Activated CD4-positive, alpha-beta T cell treated with anti-CD3 and anti-CD28 coated beads, Interleukin-2, Interleukin-6, amounts not matched to agents 100 ng/mL and 50 ng/mL, durations not matched to agents 16 hours and 8 hours (primary cell): ENCODE measurements at places on chromosomes 4 and X.
A peak's percentile ranks its signal among the peaks of the same experiment; 100 is the strongest.

DNA sequence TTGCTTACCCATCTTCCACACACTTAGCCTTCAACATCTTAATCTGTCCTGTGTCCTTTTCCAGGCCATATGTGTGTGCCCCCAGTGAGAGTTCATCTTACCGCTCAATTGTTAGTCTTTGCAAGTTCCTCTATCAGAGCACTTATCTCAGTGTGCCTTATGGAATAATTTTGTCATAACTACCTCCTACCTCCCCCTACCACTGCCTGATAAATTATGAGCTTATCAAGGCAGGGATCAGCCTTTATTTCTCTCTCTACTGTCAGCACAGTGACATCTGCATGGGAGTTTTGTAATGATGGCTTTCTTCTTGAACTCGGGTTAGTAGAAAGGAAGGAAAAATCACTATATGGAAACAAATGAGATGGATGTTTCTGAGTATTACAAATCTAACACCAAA lies 53.2 kb downstream of the MTM1 start:
- no peak for DNase-seq

DNA sequence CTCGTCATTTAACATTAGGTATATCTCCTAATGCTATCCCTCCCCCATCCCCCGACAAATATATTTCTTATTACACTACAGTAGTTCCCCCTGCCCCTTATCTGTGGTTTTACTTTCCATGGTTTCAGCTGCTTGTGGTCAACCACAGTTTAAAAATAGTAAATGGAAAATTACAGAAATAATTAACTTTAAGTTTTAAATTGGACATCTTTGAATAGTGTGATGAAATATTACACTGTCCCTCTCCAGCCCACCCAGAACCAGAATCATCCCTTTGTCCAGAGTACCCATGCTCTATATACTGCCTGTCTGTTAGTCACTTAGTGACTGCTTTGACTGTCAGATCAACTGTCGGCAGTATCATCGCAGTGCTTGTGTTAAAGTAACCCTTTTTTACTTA lies 47.4 kb upstream of the VEGFC start:
- DNase-seq = no peak

DNA sequence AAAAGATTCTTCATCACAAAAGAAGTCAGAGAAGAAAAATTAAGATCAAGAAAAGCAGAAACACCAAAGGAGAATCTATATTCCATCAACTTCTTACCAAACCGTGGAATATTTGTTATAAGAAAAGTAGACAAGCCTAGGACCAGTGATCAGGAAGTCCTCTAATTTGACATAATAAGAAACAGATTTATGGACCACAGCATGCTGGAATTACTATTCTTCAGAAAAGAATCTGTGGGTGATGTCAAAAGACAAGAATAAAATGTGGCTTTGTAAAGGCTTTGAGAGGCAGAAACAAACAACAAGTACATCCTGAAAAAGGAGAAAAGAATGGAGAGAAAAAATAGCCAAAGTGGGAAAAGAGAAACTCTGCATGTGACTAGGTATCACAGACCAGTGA lies 123.3 kb downstream of the SLC10A7 start:
- DNase-seq = no peak

- DNase-seq = no peak
Measured at GRCh38 chr4:101142259-101142658, 205.1 kb downstream of the PPP3CA start.

DNA sequence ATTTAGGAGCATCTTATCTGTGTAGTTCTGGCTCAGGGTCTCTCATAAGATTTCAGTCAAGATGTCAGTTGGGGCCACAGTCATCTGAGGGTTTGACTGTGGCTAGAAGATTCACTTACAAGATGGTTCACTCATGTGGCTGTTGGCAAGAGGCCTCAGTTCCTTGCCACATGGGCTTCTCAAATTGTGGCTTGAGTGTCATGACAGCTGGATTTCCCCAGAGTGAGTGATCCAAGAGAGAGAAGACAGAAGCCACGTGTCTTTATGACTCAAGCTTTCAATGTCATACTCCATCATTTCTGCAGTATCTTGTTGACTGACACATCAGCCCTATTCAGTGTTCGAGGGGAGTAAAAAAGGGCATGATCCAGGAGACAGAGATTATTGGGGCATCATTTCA lies 131.3 kb upstream of the AP1S2 start:
- DNase-seq = peak; percentile 55

DNA sequence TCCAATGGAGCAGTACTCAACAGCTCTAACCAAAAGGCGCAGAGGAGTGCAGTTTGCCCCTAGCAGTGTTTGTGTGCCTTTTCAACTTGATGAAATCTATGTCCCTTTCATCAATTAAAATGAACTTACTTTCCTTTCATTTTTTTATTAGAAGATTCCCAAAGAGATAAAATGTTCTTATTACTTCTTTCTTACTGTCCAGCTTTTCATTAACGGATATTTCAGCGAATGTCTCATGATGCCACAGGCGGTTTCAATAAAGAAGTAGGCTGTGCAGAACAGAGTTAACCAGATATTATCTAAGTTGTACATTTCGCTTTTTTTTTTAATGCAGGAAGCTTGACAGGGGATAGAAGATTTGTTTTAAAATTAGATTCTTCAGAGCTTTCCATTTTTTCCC lies 3.4 kb upstream of the MAOB start:
- DNase-seq = no peak

- no peak for DNase-seq
Measured at GRCh38 chr4:176760471-176760870, 32.3 kb downstream of the VEGFC start.
